ENCODE measurements at places on chromosomes 3 and 15.
A peak's percentile ranks its signal among the peaks of the same experiment; 100 is the strongest.

DNA sequence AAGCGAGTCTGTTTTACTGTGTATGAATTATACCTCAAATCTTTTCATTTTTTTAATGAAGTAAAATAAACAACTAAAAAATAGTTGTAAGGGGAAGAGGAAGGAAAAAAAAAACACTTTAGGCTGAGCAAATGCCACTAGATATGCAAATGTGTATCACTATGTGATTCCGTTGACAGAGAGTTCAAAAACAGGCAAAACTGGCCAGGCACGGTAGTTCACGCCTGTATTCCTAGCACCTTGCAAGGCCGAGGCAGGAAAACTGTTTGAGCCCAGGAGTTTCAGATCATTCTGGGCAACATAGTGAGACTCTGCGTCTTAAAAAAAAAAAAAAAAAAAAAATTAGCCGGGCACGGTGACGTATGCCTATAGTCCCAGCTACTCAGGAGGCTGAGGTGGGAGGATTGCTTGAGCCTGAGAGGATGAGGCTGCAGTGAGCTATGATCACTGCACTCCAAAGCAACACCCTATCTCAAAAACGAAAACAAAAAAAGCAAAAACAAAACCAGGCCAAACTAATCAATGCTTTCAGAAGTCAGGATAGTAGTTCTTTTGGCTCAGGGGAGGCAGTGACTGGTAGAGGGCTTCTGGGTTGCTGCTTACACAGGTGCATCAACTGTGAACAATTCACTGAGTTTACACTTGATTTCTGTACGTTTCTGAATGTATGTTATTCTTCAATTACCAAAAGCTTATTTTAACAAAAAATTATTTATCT is 7.4 kb downstream of the PRC1 start:
- DNase-seq, result no peak

DNA sequence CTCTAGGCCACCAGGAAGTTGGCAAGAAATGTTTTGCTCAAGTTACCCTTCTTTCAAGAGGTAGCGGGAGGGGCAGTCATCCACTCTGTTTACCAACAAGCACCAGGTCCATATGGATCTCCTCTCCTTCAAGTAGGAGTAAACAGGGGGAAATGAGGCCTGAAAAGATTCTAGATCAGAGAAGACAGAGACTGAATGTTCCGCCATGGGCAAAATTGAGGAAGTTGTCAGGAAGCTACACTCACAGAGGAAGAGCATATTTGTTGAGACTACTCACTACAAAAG is 81.6 kb downstream of the KLF15 start:
- peak; percentile 13 for DNase-seq

DNA sequence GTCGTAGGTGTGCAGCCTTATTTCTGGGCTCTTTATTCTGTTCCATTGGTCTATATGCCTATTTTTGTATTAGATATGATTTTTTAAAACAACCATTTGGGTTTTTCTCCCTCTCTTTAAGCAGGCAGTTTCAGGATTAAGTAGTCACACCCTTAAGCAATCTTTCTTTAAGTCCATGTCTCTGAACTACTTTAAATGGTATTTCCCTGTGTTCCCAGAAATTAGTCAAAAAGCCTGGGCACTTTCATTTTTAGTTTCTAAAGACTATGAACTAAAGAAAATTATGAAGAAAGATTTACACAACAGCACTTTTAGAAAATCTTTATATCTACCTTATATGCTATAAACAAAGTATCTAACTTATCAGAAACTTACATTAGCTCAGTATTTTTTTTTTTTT is 110.3 kb downstream of the FAIM start:
- no peak for DNase-seq

DNA sequence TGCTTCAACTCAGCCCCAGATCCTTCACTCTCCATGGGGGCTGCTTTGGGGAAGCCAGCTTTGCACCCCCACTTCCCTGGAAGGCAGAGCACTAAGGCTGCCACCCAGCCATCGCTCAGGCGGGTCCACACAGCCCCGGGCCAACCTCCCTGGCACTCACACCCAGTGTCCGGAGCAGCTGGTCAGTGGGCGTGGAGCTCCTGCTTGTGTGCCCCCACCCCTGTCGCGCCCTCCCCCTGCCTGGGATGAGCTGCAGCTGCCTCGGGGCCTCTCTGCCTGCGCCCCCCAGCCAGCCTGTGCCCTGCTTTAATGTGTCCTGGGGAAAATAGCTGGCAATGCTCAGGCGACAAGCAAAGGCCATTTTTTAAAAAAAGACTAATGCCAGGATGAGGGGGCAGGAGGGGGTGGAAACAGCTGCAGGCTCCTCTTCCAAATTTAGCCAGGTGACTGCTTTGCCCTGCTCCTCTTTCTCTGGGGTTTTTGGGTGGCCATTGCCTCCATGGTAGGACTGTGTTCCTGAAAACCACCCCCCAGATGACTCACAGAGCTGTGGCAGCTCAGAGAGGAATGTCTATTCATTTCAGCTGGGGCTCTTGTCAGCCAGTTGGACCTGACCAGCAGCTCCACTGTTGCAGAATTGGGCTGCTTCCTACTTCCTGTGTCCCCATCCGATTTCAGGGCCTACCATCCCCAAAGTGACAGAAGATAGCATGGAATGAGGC is 65.0 kb downstream of the CEMIP start:
- DNase-seq, result no peak

- no peak for DNase-seq
These were observed 34.1 kb downstream of the CCDC191 start for GRCh38 chr3:114022145-114022802.

DNA sequence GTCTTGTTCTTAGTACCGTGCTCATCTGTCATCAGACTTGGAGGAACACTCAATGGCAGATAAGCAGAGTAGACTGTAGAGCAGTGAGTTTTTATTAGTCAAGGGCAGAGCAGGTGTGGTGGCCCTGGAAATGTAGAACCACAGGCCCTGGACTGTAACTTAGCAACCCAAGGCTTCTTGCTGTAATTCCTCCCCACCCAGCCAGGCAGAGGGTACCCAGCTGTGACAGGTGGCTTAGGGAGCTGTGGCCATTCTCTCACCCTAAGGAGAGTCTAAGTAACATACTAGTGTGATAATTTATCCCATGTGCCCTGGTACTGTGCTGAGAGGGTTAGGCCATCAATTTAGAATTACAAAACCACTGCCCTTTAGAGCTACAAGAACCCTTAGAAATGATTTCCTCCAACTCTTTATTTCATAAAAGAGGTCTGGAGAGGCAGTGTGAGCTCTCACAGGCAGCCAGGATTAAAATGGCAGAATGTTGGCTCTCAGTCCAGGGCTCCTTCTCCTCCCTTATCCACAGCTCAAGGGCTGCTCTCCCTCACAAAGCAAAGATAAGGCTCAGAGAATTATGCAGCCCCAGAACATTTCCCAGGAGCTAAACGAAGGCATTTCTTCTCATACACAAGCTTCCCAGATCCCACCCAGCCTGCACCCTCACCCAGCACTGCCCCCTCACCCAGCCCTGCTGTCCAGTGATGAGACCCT is 3.0 kb downstream of the POMGNT2 start:
- no peak for DNase-seq

GRCh38 chr3:87198774-87199173 is 28.3 kb upstream of the CHMP2B start:
- DNase-seq, result no peak

- no peak for DNase-seq
These were observed 609.8 kb upstream of the BCHE start for GRCh38 chr3:166446986-166447385.

DNA sequence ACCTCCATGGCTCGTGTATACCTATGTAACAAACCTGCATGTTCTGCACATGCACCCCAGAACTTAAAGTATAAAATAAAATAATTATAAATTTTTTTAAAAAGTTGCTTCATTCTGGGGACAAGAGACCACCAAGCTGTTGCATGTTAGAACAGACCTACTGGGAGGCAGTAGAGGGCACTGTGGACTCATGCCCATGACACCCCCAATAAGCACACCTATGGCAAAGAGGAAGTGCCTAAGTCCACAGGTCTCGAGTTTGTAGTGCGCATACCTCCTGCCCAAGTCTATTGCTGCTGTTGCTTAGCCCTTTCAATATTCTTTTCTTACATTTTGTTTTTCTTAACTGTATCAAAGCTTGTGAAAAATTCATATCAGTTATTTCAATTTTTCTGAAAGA is 267.9 kb upstream of the THBS1 start:
- DNase-seq, result peak; percentile 18

- DNase-seq, result no peak
These were observed 18.7 kb downstream of the CFAP161 start for GRCh38 chr15:81152799-81153198.

DNA sequence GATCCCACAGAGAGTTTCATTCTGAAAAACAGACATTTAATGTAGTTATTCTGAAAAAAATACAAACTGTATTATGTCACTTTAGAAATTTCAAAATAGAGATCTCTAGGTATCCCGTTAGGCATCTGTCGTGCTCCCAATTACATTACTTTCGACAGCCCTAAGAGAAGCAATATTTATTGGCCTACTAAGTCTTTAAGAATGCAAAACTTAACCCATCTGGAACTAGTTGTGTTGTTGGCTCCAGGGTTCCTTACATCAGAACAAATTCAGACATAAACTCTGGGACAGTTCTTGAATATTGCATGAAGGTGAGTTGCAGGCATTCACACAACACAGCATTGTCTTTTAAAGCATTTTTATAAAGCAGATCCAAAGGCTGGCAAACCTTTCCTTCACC is 498.4 kb downstream of the FHIT start:
- no peak for DNase-seq

GRCh38 chr3:160010578-160010977 is 21.9 kb downstream of the IL12A start:
- DNase-seq, result no peak

DNA sequence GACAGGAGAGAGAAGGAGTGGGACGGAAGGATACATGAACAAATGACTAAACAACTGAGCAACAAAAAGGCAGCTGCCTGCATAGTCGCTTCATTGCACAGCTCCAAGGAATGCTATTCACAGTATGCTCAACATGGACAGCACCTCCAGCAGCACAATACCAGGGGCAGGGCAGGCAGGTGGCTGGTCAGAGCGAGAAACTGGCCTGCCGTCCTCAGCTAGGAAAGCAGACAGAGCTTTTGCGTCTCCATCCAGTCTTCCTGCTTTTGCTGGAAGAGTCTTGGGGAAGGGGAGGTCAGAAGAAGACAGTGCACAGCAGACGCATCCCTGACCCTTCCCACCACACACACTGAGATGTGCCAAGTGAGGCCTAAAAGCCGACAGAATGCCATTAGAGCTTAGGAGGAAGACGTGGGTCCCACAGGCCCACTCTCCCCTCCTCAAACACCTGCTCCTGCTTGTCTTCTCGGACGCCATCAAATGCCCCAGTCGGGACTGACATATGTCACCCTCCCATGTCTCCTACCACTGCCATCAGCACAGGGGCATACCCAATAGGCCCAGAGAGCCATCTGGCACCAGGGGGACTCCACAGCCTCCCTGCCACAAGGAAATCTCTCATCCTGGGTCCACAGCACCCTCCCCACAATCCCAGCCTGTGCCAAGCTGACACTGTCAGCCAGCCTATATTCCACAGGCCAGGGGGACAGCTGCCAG is 3.9 kb downstream of the RAB6B start:
- DNase-seq, result no peak

- peak; percentile 99 for DNase-seq
These were observed at the start of gene GSK3B for GRCh38 chr3:120093911-120094775. Gene GSK3B, minus strand, starts transcription at chr3:120094447. Its CDS starts 1,013 bp downstream, at chr3:120093434.

DNA sequence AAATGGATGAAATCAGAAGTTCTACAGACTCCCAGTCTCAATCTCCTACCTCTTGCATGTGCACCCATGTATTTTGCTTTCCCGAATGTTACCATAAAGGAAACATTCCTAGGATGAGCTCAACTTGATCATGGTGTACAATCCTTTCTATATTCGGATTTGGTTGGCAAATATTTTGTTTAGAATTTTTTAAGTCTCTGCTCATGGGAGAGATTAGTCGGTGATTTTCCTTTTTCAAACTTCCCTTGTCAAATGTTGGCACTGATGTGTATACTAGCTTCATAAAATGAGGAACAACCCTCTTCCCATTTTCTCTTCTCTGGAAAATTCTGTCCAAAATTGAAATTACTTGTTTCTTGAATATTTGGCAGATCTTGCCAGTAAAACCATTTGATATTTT is 317.6 kb upstream of the RASGRP1 start:
- DNase-seq, result no peak

- no peak for DNase-seq
These were observed 42.0 kb downstream of the AGTR1 start for GRCh38 chr3:148739720-148740119.

DNA sequence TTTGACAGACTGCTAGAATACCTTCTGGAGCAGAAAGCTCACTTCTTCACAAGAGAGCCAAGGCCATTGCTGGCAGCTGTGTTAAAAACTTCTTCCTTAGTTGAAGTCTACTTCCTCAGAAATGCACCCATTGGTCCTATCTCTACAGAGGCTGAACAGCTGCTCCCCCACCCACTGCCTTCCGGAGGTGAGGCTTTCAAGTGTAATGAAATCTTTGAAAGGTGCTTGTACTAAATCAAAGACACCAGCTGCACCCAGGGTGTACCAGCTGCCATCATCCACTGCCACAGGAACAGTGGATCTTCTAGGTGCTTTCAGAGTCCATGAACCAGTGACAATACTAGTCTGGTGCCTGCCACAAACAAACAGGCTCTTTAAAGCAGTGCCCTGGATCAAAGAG is 26.4 kb upstream of the HERC1 start:
- no peak for DNase-seq

DNA sequence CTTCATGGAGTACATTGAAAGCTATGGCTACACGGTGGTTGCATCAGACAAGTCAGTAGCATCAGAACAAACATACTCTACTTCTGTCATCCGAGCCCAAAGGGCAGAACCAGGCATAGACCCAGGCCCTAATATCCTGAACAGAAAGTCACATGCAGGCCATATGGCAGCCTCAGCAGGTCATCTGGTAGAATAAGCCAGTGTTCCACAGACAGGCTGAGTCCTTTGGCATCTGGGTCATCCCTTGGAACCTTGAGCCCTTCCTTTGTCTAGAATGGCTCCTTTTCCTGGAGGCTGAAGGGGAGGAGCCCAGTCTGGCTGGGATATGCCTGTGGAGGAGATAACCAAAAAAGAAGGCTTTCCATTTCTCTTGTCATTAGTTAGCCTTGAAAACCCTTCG is 29.2 kb downstream of the SEMA6D start:
- DNase-seq, result no peak

DNA sequence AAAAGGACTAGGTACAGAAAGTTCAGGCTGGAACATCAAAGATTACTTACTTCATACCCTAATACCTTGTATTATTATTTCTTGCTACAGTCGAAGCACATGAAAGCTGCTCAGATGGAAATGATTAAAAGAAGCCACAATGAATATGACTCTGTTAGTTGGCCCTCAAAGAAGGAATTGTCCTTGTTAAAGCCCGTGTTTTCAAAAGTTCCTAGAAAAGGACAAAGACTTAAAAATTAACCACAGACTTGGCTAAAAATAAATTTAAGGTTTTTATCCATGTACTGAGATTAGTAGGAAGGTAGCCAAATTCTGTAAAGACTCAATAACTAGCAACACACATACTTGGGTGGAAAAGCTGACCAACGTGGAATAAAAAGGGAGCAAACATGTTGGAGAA is 251.0 kb upstream of the RARB start:
- DNase-seq, result no peak

- no peak for DNase-seq
These were observed 604 bp upstream of the MED12L start for GRCh38 chr3:151084893-151085226.
